Liver (tissue), 10 donors: ENCODE measurements at places on chromosomes 4 and X. TPM values are rescaled to one million over a fixed set of nuclear protein-coding genes. Genes with fewer than 3 reads are reported as not detected.

Gene SPACA5
- not detected for total RNA-seq

Gene KLHL15
- 10.1 TPM for total RNA-seq

Gene GUCY1B1
- 6.7 TPM for total RNA-seq

Gene UGT2B11
- total RNA-seq, result 0.05 TPM

Gene SSX2
- not detected for total RNA-seq

Gene MGAT4D
- total RNA-seq, result not detected

Gene POU4F2
- total RNA-seq, result not detected

Gene NDST3
- 2.8 TPM for total RNA-seq

Gene SATL1
- total RNA-seq, result 0.05 TPM

Gene CCDC110
- total RNA-seq, result 1.5 TPM

Gene SPANXD
- total RNA-seq, result not detected
